Activated CD4-positive, alpha-beta T cell treated with anti-CD3 and anti-CD28 coated beads, Interleukin-10, Interleukin-2, amounts not matched to agents 100 ng/mL and 50 ng/mL, durations not matched to agents 16 hours and 8 hours (primary cell): ENCODE measurements at places on chromosomes 4 and X.

GRCh38 chr4:78928835-78929234, 10.4 kb downstream of the PAQR3 start:
- no peak for DNase-seq

GRCh38 chrX:153488231-153488914, 6.4 kb upstream of the BGN start:
- no peak for DNase-seq

DNA sequence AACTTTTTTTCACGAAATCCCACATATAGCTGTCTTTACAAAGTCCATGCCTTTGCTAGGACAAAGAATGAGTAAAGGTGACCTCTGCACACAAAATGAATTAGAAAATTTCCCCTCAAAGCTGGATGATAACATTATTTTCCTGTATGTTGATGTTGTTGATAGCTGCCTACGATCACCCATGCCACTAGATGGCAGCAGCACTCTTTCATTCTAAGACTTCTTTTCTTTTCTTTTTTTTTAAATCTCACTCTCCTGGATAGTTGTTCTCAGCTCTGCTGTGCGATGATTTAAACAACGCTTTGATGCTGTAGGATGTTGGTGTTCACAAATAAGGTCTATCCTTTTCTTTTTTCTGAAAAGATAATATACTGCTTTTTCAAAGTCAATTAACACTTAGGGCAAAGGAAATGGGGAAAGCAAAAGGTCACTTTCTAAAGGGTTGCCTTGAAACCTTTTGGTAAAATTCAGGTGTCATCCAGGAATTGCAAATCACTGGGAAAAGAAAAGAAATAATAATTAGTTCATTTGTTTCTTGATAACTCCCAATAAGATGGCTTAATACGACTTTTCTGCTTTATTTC, 266.8 kb downstream of the C4orf33 start:
- DNase-seq, result peak; percentile 49

GRCh38 chr4:182169572-182169971, 73.6 kb upstream of the TENM3 start:
- no peak for DNase-seq

- DNase-seq, result peak; percentile 73
These were observed 39.5 kb downstream of the TMEM165 start for GRCh38 chr4:55435141-55435841.

GRCh38 chr4:92333016-92333415, 29.2 kb downstream of the GRID2 start:
- no peak for DNase-seq

- peak; percentile 33 for DNase-seq
These were observed 37.0 kb downstream of the IRS4 start for GRCh38 chrX:108699368-108699767.
